GM23338 (cell line): ENCODE measurements at places on chromosomes 3 and 15. TPM values are rescaled to one million over a fixed set of nuclear protein-coding genes. Genes with fewer than 3 reads are reported as not detected.
A peak's percentile ranks its signal among the peaks of the same experiment; 100 is the strongest.

ENTPD3 gene
- total RNA-seq, result 0.63 and 0.74 TPM in 2 replicates

C2CD4A gene
- 0.07 and 0.19 TPM in 2 replicates for total RNA-seq

GTPBP8 gene
- 18.7 and 47.1 TPM in 2 replicates for total RNA-seq

NMNAT3 gene
- 7.4 and 9.2 TPM in 2 replicates for total RNA-seq

ONECUT1 gene
- total RNA-seq, result 4.2 and 9.4 TPM in 2 replicates

ATP8B4 gene
- total RNA-seq, result 0.24 and 4.5 TPM in 2 replicates

SGO1 gene
- total RNA-seq, result 31.8 and 33.0 TPM in 2 replicates

EXD1 gene
- 0.07 TPM in 1 of 2 replicates, not detected in the other for total RNA-seq

WDR53 gene
- total RNA-seq, result 1.6 and 6.8 TPM in 2 replicates

DNA sequence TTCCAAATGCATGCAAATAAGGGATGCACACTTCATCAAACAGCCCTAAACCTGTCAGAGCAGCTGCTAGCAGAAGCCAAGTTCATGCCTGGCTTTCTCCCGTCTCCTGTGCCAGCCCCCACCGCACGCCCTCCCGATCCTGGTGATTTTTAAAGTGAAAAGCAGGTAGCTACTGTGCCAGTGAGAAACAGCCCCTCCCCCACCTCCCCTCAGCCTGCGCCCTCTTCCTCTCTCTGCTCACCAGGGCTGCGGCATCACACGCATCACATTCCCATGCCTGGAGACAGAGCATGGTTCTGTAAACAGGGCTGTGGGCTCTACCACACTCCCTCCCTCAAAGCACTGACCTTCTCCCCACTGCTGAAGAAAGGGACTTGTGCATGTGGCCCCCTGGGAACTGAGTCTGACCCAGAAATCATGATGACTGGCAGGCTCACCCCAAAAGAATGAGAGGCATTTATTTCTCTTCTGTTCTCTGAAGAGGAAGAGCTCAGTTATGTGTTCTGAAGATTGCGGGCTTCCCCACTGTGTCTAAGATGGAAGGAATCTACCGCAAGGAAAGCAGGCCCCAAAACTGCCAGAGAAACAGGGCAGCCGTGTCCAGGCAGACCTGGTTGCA is 14.5 kb upstream of the SLC6A1 start:
- peak; percentile 72 for DNase-seq
- peaks cover 13% of the 10 kb centered on the region for H3K4me1 ChIP-seq
- H3K36me3 ChIP-seq, result no peaks in the 10 kb centered on the region
- no peak overlapping the region for H3K27ac ChIP-seq
- no peaks in the 10 kb centered on the region for H3K27me3 ChIP-seq

DNA sequence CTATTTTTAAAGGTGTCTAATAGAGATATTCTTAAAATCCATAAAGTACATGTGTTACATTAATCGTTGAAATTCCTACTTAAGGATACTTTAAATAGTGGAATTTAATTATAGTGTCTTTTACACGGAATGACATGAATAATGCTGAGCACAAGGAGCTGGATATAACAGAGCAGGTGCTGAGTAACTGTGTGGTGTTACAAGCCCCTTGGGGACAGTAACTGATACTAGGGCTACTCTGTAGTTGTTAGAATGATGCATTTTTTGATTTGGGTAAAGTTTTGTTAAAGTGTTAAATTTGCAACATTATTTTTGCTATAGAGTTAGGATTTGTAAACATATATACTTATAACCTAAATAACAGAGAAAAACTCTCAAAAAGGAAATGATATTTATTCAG is 1496.1 kb downstream of the OTOL1 start:
- no peak overlapping the region for H3K4me3 ChIP-seq
- H3K4me1 ChIP-seq, result no peaks in the 10 kb centered on the region
- DNase-seq, result no peak

- H3K4me1 ChIP-seq, result no peaks in the 10 kb centered on the region
- DNase-seq, result no peak
- H3K36me3 ChIP-seq, result no peaks in the 10 kb centered on the region
- H3K27me3 ChIP-seq, result no peaks in the 10 kb centered on the region
- H3K4me3 ChIP-seq, result no peak overlapping the region
These were observed 134.5 kb upstream of the SGO1 start for GRCh38 chr3:20320489-20320888.

- H3K4me1 ChIP-seq, result no peaks in the 10 kb centered on the region
- H3K27ac ChIP-seq, result no peak overlapping the region
- no peak overlapping the region for H3K4me3 ChIP-seq
These were observed 6.3 kb downstream of the ZNF774 start for GRCh38 chr15:90358124-90359033.

DNA sequence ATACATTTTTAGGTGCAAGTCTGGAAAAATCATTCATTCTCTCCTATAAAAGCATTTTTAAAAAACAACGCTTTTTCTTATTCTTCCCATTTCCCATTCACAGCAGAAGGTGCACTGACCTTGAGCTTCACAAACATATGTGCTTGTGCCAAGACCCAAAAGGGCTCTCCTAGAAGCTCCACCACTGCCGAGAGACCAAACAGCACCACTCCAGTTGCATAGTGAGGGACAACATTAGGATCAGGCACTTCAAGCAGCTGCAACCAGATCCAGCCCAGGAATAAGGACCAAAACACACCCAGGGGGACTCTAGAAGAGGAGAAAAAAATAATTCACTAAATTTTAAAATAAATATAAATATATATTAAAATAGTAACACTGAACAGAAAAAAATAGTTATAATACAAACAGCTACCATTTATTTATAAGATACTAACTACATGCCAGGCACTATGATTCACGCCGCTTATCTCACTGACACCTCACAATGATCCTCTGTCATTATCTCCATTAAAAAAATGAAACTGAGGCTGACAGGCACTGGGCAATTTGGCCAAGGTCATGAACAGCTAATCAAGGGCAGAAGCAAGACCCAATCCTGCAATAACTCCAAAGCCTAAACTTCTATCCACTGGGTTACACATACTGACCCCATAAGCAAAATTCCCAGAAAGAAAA is 7.8 kb downstream of the RFT1 start:
- no peaks in the 10 kb centered on the region for H3K4me1 ChIP-seq
- no peaks in the 10 kb centered on the region for H3K27me3 ChIP-seq
- H3K36me3 ChIP-seq, result peaks cover 27% of the 10 kb centered on the region
- H3K27ac ChIP-seq, result no peak overlapping the region
- H3K4me3 ChIP-seq, result no peak overlapping the region

DNA sequence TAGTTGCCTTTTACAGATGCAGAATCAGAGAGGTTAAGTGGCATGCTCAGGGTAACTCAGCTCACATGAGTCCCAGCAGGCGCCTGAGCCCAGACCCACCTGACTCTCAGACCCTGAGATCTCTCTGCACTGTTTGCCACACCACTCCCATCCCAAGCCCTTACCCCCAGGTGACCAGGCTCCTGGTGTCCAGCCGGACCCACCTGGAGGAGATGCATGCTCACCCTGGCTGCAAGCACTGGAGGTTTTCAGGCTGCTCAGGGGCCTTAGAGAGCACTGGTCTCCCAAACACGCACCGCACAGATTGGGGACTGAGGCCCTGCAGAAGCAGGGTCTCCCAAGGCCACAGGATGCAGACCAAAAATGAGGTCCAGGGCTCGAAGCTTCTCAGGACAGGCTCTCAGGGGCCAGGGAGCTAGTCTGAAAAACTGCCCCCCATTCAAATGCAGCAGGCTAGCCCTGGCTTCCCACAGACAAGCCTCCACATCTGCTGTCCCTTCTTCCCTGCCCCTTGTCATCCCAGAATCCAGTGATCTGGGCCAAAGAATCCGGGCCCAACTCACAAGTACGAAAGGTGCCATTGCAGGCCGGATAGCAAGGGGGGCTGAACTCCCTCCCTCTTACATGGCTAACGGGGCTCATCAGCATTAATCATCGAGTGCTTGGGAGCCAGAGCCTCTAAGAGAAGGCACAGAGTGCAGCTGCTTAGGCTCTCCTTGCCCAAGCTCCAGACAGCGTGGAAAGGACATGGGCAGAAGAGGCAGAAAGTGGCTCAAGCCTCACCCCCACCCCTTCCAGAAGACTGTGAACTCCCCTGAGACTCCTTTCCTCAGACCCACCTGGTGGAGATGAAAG is 90.2 kb upstream of the PRR20G start:
- no peak for DNase-seq
- H3K36me3 ChIP-seq, result no peaks in the 10 kb centered on the region
- H3K4me1 ChIP-seq, result no peaks in the 10 kb centered on the region

DNA sequence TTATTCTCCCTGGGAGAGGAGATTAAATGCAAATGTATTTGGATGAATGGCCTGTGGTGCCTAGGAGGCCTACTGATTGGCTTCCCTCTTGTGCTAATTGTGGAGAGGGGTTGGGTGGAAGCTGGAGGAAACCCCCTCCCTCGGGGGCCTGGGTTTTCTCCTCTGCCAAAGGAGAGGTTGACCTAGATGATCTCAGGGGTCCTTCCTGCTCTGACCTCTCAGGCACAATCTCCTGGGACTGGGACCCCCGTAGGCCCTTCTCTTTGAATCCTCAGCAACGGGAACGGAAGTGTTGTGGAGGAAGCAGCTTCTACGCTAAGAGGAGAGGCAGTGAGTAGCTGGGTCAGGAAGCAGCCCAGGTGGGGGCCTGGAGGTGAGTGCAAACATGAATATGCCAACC is 40.5 kb upstream of the MAGEF1 start:
- no peak overlapping the region for H3K27ac ChIP-seq
- no peaks in the 10 kb centered on the region for H3K36me3 ChIP-seq
- peaks cover 27% of the 10 kb centered on the region for H3K4me1 ChIP-seq
- H3K27me3 ChIP-seq, result no peaks in the 10 kb centered on the region
- DNase-seq, result no peak

- H3K27ac ChIP-seq, result no peak overlapping the region
- no peak overlapping the region for H3K4me3 ChIP-seq
- H3K27me3 ChIP-seq, result no peaks in the 10 kb centered on the region
- H3K36me3 ChIP-seq, result peaks cover 18% of the 10 kb centered on the region; the same call in 1 of the 2 replicates
These were observed 15.7 kb downstream of the OXNAD1 start for GRCh38 chr3:16280671-16281070.

GRCh38 chr3:152382312-152383135 is 113.8 kb downstream of the MBNL1 start:
- no peaks in the 10 kb centered on the region for H3K36me3 ChIP-seq
- H3K27me3 ChIP-seq, result no peaks in the 10 kb centered on the region
- no peak for DNase-seq

DNA sequence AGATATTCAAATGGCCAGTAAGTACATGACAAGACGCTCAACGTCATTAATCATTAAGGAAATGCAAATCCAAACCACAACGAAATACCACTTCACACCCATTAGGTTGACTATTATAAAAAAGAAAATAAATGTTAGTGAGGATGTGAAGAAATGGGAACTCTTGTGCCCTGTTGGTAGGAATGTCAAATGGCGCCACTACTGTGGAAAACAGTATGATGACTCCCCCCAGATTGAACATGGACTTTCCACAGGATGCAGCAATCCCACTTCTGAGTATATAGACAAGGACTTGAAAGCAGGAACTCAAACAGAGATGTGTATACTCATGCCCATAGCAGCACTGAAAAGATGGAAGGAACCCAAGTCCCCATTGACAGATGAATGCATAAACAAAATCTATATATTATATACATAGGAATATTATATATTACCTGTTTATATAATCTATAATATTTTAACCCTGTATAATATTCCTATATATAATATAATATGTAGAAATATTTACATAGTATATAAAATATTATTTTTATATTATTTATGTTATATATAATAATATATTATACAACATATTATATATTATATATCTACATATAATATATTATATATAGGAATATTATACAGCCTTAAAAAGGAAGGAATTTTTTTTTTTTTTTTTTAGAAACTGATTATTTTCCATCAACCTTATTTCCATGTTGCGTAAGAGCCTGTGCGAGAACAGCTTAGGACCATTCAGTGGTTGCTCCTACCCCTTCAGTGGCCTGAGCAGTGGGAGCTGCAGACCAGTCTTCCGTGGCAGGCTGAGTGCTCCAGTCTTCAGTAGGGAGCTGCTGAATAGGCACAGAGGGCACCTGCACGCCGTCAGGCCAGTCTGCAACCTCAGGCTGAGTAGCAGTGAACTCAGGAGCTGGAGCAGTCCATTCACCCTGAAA is 17.6 kb upstream of the PIGZ start:
- DNase-seq, result no peak
- H3K4me3 ChIP-seq, result no peak overlapping the region
- no peaks in the 10 kb centered on the region for H3K36me3 ChIP-seq

GRCh38 chr15:75483961-75484360 is 32.5 kb upstream of the SIN3A start:
- H3K36me3 ChIP-seq, result peaks cover 41% of the 10 kb centered on the region
- no peak for DNase-seq
- H3K27ac ChIP-seq, result no peak overlapping the region
- H3K27me3 ChIP-seq, result no peaks in the 10 kb centered on the region
- H3K4me1 ChIP-seq, result no peaks in the 10 kb centered on the region

DNA sequence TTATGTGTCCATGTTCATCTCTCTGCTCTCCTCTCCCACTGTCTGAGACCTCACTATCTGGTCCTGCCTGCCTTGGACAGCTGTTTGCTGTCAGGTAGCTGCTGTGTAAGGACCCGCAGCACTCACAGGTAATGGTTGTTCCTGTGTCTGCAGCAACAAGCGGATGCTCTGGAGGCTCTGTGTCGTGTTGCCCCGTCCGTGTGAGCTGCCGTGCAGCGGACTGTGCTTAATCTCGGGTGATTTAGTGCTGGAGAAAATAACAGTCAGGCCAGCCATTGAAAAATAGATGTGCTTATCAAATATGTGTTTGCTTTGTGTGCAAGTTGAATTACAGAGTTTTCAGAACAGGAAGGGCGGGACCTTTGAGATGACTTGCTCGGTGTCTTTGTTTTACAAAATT is 121.4 kb downstream of the GABRG3 start:
- H3K4me1 ChIP-seq, result peaks cover 10% of the 10 kb centered on the region
- H3K27ac ChIP-seq, result no peak overlapping the region
- no peak overlapping the region for H3K4me3 ChIP-seq
- no peaks in the 10 kb centered on the region for H3K27me3 ChIP-seq
- no peak for DNase-seq

GRCh38 chr3:129663930-129664646 is 57.6 kb upstream of the PLXND1 start:
- H3K36me3 ChIP-seq, result no peaks in the 10 kb centered on the region
- no peaks in the 10 kb centered on the region for H3K4me1 ChIP-seq
- H3K27ac ChIP-seq, result 0 out of 2 replicates have a peak overlapping the region, but pooled peaks have one; percentile 22
- no peaks in the 10 kb centered on the region for H3K27me3 ChIP-seq

GRCh38 chr15:83545804-83546511 is 98.8 kb downstream of the SH3GL3 start:
- H3K27ac ChIP-seq, result no peak overlapping the region
- no peak overlapping the region for H3K4me3 ChIP-seq

- H3K27ac ChIP-seq, result no peak overlapping the region
- H3K4me3 ChIP-seq, result no peak overlapping the region
- no peaks in the 10 kb centered on the region for H3K36me3 ChIP-seq
- H3K27me3 ChIP-seq, result no peaks in the 10 kb centered on the region
These were observed 716.9 kb downstream of the AGBL1 start for GRCh38 chr15:86796521-86796920.

GRCh38 chr3:37015642-37016041 is 22.3 kb downstream of the MLH1 start:
- H3K27ac ChIP-seq, result no peak overlapping the region
- H3K27me3 ChIP-seq, result no peaks in the 10 kb centered on the region
- no peak for DNase-seq
- no peaks in the 10 kb centered on the region for H3K4me1 ChIP-seq
- H3K4me3 ChIP-seq, result no peak overlapping the region
